Activated CD4-positive, alpha-beta T cell treated with anti-CD3 and anti-CD28 coated beads, Interleukin-2, amount 10 ng/mL, durations not matched to agents 7 days and 5 days (primary cell): ENCODE measurements at places on chromosomes 4 and X.

- no peak for DNase-seq
These were observed 34.9 kb downstream of the RNF212 start for GRCh38 chr4:1078490-1078889.

- peak; percentile 17 for DNase-seq
These were observed 93.2 kb upstream of the ATP8A1 start for GRCh38 chr4:42750091-42750490.

- DNase-seq: peak; percentile 68
These were observed 26.6 kb downstream of the ZRSR2 start for GRCh38 chrX:15816886-15817285.

- no peak for DNase-seq
These were observed 459.8 kb upstream of the DIPK2B start for GRCh38 chrX:45660477-45660876.

DNA sequence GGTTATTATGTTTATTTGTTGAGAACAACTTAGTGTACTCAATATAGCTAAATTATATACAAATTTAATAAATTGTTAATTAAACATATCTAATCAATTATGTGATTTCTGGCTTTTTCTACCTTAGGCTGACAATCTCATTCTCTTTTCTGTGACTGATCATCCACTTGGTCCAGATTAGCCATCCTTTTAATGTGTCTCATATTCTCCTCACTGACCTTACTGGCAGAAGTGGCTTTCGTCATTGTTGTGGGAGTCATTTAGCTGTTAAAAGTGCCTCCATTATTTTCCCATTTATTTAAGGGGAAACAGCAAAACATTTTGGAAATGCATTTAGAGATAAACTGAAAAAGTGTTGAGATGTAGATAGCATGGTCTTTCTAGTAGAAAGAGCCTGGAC, 172.2 kb downstream of the CCSER1 start:
- DNase-seq: no peak

GRCh38 chrX:15781961-15782699, 8.2 kb upstream of the ZRSR2 start:
- DNase-seq: peak; percentile 14

- DNase-seq: no peak
These were observed 317 bp upstream of the FRMPD4 start for GRCh38 chrX:12137951-12138360.

DNA sequence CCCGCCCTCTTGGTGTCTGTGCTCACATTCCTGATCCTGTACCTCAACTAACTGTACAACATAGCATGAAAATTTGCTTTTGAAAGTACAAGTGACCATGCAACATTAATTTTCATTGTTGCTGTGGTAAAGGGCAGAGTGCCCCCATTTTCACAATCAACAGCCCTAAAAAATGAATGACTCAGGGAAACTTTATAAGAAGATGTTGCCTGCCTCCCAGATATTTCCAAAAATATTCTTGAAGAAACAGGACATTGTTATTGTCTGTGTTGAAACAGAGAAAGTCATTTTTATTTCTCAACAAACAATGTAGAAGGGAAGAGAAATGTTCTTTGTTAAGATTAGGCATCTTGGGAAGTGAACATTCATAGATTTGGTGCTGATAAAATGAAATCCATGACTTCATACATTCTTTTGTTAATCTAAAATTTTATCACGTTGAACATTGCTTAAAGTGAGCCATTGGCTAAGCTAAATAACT, 113.9 kb upstream of the ANXA3 start:
- DNase-seq: no peak

DNA sequence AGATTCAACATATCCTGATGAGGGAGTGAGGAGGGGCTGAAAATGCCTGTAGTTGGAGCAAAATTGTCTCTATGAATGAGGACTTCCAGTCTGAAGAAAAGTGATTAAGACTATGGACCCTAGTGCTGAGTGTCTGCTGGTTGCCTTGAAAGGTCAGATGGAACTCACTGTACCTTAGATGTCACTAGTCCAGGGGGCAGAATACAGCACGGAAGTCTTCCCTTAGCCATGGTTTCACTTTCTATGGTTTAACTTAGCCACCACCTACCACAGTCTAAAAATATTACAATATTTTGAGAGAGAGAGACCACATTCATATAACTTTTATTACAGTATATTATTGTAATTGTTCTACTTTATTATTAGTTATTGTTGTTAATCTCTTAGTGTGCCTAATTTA, 223.1 kb downstream of the FMR1NB start:
- no peak for DNase-seq

DNA sequence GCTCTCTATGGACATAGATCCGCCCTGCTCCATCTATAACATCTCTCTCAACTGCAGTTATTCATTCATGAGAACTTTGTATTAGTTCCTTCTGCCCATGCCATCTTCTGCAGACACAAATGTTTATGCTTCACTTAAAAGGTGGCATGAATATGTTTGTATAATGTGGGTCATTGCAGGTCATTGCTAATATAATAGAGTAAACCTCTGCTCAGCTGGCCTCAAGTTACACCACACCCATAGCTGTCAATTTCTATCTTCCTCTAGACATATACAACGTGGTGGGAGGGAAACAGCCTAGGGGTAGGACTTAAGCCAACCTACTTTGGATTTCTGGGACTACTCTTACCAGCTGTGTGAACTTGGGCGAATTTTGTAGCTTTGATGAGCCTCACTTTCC, 129.8 kb downstream of the ATXN3L start:
- DNase-seq: no peak
